ENCODE measurements at places on chromosomes 6 and 20. TPM values are rescaled to one million over a fixed set of nuclear protein-coding genes. Genes with fewer than 3 reads are reported as not detected.

GRCh38 chr6:90214461-90214860 is 82.2 kb downstream of the BACH2 start:
- DNase-seq = no peak

- peak; percentile 61 for DNase-seq
Observed at GRCh38 chr6:11096109-11096508, 2.5 kb downstream of the SMIM13 start.

Gene MEP1A
- not detected for total RNA-seq

GRCh38 chr20:5056801-5057599 is 55.7 kb upstream of the SLC23A2 start:
- no peak for DNase-seq

DNA sequence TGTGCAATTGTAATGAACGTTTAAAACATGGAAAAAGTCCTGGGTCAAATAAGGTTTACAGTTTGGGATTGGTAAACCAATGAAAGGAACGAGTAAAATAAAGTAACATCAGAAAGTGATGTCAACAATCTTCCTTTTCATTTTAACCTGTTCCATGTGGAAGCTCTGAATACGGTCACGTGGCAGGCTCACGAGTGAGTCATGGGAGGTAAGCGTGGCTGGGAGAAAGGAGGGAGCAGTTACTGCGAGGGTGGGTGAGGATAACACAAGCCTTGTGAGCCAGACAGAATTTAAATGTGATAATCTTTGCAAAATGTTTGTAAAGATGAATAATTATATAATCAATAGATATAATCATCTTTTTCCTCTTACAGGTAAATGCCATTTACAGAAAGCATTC is 171.3 kb upstream of the HDAC2 start:
- DNase-seq = no peak

GRCh38 chr6:63844287-63844686 is 208.7 kb downstream of the PHF3 start:
- DNase-seq = no peak

Gene KDM1B
- 11.6 TPM for total RNA-seq

GRCh38 chr20:58697201-58697866 is 4.7 kb downstream of the NPEPL1 start:
- no peak for DNase-seq

- DNase-seq = no peak
Observed at GRCh38 chr6:107982486-107982885, 24.5 kb upstream of the SEC63 start.

DNA sequence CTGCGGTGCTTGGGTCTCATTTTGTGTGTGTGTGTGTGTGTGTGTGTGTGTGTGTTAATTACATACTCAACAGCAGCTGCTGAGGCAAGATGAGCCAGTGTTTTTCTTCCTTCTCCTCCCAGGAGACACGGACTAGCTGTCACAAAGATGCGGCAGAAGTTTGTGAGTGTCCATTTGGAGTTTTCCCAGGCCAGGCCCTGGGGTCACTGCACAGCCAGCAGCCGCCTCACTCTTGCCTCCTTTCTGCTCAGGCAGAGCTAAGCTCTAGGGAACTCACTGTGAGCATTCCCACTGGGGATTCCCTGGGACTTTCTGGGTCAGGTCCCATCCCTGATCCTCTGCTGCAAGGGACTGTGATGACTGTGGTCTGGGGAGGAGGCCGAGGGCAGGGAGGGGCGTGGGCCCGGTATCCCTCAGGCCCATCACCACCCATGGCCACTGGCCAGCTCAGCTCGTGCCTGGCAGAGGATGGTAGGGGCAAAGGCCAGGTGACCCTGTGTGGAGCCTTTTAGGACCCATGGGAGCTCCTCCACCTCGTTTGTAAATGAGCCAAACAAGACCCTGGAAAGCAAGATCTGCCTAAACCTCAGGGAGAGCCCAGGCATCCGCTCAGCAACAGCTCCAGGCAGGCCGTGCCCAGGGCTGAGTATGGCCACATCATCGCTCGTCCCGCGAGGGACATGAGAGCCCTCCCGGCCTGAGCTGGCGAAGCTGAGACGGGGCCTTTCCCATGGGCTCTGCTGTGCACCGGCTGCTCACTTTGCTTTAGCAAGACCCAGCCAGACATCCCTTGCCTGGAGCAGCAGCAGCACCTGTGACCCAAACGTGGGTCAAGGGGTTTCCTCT is 102.0 kb downstream of the PSMB1 start:
- DNase-seq = no peak

- peak; percentile 82 for DNase-seq
Observed at GRCh38 chr20:61437280-61438206, 185.5 kb downstream of the CDH4 start.

DNA sequence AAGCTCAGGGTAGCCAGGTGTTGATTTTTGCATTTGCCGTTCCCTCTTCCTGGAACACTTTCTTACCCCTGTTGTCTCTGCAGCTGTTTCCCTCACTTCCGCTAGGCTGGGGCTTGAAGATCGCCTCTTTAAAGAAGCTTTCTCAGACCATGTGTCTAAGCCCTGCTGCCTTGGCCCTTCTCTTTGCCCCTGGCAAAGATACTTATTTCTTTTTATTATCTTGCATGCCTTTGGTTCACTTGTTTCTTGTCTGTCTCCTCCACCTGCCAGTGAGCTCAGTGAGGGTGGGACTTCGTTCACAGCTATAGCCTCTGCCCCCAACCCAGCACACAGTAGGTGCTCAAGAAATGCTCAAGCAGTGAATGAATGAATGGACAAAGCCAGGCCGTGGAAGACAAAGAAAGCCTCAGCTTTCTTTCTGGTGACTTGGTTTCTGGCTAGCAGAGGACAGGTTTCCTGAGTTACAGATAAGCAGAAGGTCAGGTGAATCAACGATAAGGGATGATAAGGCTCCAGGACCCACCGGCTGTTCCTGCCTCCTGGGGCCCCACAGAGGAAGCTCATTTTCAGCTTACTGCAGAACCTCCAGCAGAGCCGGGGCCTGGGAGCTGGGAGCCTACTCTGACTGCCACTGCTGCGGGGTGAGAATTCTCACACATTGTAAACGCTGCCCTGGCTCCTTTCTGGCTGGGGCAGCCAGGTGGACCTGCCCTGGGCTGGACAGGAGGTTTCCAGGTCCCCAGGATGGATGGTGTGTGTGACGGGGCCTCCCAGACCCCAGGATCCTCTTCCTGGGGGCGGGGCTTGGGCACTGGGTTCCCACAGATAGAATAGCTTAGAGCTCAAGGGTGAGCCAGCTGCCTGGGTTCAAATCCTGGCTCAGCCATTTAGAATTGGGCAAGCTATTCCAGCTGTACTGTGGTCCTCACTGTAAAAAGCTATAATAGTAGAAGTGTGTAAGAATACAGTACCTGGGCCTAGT is 29.8 kb downstream of the SNAI1 start:
- no peak for DNase-seq

DNA sequence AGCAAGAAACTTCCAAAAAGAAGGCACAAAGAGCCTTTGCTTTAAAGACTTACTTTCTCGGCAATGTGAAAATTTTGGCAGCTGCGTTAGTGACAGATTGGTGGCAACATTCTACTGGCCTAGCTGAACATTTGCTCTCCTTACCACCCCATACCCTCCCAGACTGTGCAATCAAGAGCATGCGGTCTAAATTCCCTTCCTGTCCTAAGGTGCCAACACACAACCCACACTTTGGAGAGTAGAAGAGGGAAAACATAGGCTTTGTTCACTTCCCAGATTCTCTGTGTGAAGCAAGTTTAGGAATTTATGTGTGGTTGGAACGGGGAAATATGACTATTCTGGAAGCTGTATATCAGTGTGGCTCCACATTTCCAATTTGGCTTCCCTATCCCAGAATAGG is 29.8 kb upstream of the NEDD9 start:
- DNase-seq = no peak

Gene LAMA2
- 1.5 TPM for total RNA-seq

Gene TENT5A
- 11.7 TPM for total RNA-seq

DNA sequence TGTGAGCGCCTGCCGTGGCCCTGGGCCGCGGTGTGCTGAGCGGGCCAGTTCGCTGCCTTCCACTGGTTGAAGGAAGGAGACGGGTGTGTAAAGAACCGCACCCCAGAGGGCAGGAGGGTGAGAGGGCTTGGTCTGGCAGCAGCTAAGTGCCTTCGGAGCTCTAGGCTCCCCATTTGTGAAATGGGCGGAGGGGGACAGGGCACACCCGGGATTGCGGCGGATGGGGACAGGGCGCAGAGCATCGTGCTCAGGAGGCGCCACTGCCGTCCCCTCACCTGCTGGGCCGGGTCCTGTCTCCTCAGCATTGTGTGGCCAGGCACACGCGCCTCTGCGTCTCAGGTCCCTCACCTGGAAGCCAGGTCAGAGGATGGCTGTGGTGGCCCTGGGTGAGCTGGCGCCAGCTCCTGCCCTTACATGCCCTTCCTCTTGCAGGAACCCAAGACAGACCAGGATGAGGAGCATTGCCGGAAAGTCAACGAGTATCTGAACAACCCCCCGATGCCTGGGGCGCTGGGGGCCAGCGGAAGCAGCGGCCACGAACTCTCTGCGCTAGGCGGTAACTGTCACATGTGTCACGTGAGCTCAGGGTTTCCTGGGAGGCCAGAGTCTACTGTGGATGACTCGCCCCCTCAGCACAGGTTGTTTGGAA is 3.1 kb downstream of the ADRM1 start:
- DNase-seq = no peak

DNA sequence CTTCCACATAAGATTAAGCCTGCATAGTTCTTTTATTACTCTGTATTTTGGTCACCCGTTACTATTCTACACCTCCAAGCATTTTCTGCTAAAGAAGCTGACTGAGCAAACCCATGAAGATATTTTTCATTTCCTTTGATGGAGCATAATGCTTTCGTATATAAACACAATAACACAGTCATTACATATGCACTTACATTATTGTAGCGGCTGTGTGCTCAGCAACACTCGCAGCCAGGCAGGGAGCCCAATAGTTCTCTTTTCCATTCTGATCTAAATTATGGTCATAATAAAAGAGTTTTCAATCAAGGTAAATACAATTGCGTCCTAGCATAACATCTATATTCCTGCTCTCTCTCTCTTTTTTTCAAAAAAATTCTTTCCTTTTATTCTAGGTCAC is 69.6 kb upstream of the TFB1M start:
- DNase-seq = no peak

Gene GABRR1
- total RNA-seq = not detected

DNA sequence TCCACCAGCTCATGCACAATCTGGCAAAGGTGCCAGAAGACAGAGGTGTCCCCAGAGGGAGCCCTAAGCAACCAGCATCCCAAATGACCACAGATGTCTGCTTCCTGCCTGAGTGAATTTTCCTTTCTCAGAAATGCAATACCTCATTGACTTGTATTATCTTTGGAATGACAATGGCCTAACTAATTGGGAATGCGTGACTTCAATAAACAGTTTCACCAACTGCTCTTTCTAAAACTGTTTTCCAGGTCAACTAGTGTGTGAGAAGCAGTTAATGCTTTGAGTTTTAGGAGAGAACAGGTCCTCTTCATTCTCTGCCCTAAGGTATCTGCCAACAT is 108.9 kb upstream of the SNX9 start:
- DNase-seq = no peak

DNA sequence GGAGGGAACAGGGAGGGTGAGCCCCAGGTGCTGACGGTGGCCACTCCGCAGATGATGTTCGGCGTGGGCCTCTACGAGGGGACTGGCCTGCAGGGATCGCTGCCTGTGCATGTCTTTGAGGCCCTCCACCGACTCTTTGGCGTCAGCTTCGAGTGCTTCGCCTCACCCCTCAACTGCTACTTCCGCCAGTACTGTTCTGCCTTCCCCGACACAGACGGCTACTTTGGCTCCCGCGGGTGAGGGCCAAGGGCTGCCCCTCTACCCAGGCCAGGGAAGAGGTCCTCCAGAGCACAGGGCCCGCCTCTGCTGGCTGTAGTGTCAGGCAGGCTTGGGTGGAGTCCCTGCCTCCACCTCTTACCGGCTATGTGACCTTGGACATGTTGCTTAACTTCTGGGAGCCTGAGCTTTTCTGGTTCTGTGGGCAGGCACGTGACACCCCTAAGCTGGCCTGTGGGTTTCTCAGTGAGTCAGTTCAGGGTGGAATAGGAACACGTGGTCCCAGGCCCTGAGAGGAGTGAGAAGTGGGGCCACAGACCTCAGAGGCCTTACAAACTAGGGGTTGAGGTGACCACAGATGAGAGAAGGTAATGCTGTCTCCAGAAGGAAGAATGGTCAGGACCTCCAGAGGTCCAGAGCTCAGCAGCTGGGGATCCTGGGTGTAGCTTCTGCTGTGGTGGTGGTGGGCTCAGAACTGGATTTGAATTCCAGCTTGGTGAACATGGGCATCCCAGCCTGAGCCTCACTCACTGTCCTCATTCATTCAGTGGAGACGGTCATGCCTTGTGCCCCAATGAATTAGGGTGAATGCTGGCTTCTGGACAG is 11.9 kb downstream of the PCIF1 start:
- no peak for DNase-seq

DNA sequence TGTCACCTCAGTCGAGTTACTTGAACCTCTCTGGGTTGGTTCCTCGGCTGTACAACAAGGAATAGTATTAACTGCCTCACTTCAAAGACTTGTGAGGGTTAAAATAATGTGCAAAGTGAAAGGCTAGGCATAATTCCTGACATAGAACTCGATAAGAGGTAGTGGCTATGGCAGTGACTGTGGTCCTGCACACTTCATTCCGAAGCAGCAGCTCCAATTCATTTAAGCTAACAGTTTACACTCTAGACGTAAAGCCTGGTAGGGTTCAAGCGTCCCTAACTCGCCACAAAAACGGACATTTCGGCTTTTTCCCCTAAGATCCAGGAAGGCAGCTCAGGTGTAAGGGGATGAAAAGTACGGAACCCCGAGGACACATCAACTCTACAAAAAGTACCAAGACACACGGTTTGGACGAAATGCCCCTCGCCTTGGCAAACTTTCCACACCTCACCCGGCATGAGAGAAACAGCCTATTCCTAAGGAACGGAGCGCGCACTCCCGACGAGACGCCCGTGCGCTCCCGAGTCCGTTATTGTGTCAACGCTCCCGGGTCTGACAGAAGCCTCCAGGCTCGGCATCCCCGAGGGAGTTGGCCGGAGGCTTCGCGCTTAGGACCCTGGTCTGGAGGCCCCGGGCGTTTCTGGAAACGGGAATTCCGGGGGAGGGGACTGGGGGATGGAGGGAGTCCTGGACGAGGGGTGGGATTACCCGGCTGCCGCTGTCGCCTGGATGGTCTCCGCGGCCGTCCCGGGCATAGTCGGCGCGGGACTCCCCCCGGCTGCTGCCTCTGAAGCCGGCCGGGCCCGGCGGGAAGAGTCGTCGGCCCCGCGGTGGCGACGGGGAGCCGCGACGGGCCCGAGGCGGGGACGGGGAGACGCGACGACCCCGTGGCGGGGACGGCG is 937 bp downstream of the ZNF318 start:
- peak; percentile 89 for DNase-seq

All from neural progenitor cell (in vitro differentiated cells).